Stimulated activated CD4-positive, alpha-beta T cell treated with anti-CD3 and anti-CD28 coated beads, TNF-alpha, amount 100 ng/mL, for 48 hours (primary cell): ENCODE measurements at places on chromosomes 7 and 10.

- DNase-seq: peak; percentile 78
Measured at GRCh38 chr7:55254596-55255495, 110.3 kb upstream of the LANCL2 start.

DNA sequence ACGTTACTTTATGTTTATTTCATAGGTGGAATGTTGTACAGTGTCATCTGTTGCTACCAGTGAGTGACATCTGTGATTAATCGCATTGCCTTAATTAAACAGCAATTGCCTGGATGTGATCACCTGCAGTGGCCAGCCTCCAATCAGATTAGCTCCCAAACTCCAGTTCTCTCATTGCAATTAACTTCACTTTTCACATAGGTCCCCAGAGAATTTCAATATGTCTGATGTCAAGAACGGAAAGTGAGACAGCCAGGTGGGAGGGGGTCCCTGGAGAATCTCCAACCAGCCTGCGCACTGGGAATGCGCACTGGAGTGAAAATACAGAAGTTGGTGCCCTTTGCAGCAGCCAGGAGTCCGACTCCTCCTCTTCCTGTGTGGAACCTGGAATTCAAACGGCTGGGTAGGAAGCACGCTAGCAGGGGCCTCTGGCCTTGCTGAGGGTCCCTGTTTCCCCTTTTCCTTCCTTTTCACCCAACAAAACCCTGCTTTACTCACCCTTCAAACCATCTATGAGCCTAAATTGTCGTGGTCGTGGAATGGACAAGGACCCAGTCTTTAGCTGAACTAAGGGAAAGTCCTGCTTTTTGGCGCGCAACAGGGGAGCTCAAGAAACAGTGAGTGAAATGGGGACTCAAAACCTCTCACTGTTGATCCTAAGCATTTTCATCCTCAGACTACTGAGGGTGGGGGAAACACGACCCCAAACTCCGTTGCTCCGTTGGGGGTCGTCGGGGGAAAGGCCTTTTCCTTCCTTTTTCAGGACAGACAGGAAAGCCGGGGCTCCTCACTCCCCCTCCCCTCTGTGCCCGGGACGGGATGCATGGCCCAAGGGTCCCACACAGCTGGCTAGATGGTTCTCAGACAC, 1355.5 kb upstream of the LRRTM3 start:
- no peak for DNase-seq

- DNase-seq: no peak
Measured at GRCh38 chr7:64515330-64515729, 47.5 kb downstream of the ZNF680 start.

- DNase-seq: no peak
Measured at GRCh38 chr10:73908853-73909539, 1.9 kb upstream of the PLAU start.

DNA sequence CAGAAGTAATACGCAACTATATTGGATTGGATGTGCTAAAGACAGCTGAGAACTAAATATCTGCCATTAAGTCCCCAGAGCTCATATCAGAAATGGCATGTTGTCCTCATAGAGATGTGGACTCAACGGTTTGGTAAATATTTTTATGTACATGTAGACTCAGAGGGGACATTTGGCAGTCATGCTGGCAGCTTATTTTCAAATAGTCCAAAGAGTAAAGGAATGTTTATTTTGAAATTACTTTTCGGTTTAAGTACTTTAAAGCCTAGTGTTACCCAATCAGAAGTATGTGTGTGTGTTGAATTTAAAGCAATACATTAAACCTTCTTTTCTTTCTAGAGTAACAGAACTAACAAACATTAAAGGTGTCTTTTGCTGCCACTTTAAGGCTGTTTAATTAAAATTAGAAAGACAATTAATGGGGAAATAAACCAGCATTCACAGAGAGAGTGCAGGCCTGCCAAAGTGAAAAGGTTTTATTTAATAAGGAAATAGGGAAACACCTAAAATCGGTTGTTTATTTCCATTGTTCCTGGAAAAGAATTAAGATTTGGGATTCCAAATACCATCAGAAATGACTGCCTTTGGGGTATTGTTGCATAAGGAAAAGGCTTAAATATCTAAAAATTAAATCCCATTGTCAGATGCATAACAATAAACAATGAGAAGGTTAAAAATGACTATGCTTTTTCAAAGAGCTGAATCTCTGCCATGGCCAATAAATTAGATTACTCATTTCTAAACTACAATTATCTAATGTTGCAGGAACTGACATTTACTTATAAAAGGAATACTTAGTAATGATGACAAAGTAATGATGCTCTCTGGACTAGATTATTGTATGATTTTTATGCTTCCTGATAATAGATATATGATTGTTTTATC, 113.4 kb upstream of the AHR start:
- no peak for DNase-seq

- no peak for DNase-seq
Measured at GRCh38 chr7:78151229-78151628, 352.7 kb downstream of the PHTF2 start.

GRCh38 chr7:158811894-158812293, 17.4 kb downstream of the ESYT2 start:
- DNase-seq: no peak

DNA sequence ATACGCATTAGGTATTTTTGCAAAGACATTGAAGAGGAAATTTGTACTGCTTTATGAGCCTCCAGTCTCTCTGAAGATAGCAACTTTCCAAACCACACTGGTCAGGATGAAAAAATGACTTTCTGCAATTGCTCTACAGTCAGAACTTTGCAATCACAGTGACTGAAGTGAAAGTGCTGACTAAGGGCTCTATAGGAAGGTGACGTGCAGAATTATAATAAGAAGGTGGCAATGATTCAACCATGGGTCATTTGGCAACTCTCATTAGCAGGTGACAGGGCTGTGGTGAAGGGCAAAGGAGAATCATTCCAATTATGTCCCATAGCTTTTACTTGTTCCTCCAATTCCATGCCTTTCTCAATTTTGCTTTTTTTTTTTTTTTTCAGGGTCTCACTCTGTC, 311.0 kb downstream of the ANKRD30A start:
- DNase-seq: no peak

DNA sequence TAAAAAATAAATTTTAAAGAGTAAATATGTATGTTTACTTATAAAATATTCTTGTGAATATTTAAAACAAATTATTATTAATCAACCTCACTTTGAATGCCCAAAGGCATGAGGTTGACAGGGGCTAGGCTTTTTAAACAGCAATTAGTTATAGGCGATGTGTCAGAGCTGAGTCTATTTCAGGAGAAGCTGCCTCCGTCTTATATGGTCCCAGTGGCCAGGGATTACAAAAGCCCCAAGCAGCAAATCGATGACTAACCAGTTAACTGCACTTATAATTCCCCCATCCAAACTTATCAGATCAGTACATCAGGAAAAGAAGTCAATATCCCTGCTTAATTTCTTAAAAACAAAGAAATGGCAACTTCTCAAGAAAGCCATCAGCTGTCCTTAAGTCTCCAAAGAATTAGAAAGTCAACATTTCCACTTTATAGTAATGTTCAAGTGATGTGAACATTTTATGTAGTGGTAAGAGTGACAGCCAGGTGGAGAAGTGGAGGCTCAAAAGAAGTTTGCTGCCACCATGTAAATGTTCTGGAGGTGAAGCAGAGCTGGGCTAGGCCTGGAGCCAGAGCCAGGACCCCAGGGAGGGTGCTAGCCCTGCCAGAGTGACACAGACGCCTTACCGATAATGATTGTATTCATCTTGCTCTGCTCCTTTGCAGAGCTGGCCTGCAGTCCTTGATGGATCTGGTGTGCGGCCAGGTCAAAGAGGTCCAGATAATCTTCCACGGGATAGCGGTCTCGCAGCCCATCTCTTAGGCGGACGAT, 51.5 kb downstream of the CHST15 start:
- DNase-seq: no peak
